ENCODE measurements at places on chromosomes 5 and 9.

DNA sequence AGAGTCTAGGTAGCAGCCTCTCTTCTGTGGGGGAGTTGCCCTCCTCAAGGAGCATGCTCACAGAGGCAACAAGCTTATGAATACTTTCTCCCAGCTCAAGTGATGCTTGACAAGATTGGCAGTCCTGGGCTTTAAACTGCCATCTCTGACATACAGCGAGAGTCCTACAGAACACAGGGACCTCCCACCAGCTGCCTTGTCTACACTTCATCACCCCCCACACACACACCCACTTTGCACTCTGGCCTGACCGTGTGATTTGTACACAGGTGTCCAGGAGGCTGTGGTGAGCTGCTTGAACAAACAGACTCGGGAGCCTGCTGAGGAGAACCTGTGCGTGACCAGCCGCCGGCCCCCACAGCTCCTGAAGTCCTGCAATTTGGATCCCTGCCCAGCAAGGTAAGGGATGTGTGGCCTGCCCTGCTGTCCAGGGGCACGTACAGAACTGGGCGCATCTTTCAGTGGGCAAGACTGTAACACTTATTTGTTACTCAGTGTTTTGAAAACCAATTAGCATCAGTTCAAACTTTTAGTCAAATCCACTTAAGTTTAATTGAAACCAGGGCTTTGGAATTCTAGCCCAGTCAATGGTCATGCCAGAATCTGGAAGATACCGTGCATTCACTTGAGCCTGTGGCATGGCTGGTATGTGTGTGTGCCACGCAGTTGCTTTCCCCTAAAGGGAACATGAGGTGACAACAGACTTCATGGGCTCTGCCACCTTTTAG lies 247.5 kb downstream of the ADAMTSL1 start:
- no peak for DNase-seq

- DNase-seq: no peak
Observed at GRCh38 chr5:147040856-147041255, 162.3 kb upstream of the PPP2R2B start.

DNA sequence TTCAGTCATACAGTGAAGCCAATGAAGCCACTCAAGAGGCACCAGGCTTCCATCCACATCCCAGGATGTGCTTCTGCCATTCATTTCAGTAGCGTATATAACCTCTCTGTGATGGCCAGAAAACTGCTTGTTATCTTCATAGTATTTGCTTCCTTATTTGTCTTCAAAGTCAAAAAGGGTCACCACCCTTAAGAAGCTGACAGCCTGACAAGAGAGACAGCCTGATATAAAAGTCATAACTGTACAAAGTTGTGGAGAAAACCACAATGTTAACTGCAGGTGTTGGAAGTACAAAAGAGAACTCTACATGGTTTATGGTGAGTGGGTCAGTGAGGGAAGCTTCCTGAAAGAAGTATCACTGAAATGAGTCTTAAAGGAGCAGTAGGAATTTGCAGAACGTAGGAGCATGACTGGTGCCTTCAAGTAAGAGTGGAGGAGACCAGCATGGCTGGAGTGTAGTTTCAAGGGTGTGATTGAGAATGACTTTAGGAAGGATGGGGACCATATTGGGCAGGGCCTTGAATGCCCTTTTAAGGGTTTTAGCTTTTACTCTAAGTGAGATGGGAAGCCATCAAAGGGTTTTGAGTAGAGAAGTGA lies 33.7 kb downstream of the NIM1K start:
- DNase-seq: no peak

- peak; percentile 83 for DNase-seq
Observed at GRCh38 chr5:172769616-172770373, 1.2 kb downstream of the DUSP1 start.
